ENCODE measurements at places on chromosomes 4 and X.

- no peak for DNase-seq
Observed at GRCh38 chr4:137015426-137016409, 516.6 kb downstream of the PCDH18 start.

GRCh38 chrX:13565511-13565910 is 3.9 kb upstream of the EGFL6 start:
- no peak for DNase-seq

- no peak for DNase-seq
Observed at GRCh38 chrX:73668779-73669178, 105.8 kb downstream of the CHIC1 start.

- DNase-seq: no peak
Observed at GRCh38 chr4:5892323-5893003, 423 bp downstream of the CRMP1 start.

Measured in effector memory CD8-positive, alpha-beta T cell (primary cell).